Activated CD8-positive, alpha-beta memory T cell treated with anti-CD3 and anti-CD28 coated beads for 1 hour (primary cell): ENCODE measurements at places on chromosomes 11 and 22.

DNA sequence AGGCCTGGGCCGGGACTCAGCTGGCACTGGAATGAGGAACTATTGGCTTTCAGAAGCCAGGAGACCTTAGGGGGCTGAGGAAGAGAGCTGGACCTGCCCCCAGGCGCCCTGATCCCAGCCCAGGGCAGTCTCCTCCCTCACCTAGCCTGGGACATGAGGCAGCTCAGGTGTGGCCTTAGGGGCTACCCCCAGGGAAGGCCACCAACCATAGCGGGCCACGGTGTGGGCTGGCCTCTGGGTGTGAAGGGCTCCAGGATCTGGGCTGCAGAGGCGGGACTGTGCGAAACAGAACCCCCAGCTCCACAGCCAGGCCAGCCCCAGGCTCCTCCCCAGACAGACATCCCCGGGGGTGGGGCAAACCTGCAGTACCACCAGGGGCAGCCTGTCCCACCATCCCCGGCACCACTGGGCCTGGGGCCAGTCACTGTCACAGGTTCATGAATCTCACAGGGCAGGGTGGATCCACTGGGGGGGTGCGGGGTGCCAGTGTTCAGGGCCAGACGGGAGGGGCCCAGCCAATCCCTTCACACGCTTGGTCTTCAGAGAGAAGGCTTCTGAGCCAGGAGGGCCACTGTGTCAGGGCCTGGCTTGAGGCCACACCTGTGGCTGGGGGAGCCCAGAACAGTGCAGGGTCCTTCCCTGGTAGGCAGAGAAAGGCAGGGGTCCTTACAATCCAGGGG, 3.5 kb downstream of the PLXNB2 start:
- DNase-seq, result no peak

GRCh38 chr22:19604711-19605268, 80.6 kb upstream of the CLDN5 start:
- no peak for DNase-seq

GRCh38 chr11:35111161-35112055, 27.6 kb upstream of the CD44 start:
- no peak for DNase-seq

DNA sequence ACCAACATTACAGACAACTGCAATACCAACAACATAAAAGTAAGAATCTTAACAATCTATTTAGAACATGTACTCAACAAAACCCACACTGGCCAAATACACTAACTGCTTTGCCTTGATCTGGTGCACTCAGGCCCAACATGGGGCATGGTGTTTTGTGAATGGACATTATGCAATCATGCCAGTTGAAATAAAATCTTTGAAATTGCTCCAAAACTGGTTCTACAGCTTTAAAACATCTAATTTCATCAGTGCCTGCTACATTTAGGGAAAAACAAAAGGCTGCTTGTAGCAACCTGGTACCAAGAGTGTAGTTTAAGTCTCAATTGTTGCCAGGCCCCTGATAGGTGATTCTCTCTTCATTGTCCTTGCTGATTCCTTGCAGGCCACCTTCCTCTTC, 3.3 kb upstream of the CTR9 start:
- no peak for DNase-seq

- DNase-seq, result no peak
Observed at GRCh38 chr11:104898685-104899013, 389 bp upstream of the CASP12 start.

GRCh38 chr11:3796346-3796745, 1.0 kb downstream of the NUP98 start:
- DNase-seq, result no peak

DNA sequence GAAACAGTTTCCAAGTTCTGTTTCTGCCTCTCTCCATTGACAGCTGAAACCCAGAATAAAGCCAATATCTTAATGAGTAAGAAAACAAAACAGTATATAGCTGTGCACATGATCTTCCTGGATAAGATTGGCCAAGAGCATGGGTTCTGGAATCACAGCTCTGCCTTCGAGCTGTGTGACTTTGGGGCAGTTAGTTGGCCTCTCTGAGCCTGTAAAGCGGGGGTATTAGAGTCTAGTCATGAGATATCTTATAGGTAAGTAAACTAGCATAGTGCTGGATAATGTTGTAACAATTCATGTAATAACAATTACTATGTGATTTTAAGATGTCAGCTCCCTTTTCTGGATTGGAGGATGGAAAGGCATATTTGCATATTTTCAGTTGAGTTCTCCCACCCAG, 73.5 kb downstream of the TRAF6 start:
- no peak for DNase-seq

GRCh38 chr22:38176170-38176741, 5.4 kb downstream of the PLA2G6 start:
- DNase-seq, result no peak

- DNase-seq, result no peak
Observed at GRCh38 chr11:44361813-44362212, 51.9 kb upstream of the ALX4 start.

DNA sequence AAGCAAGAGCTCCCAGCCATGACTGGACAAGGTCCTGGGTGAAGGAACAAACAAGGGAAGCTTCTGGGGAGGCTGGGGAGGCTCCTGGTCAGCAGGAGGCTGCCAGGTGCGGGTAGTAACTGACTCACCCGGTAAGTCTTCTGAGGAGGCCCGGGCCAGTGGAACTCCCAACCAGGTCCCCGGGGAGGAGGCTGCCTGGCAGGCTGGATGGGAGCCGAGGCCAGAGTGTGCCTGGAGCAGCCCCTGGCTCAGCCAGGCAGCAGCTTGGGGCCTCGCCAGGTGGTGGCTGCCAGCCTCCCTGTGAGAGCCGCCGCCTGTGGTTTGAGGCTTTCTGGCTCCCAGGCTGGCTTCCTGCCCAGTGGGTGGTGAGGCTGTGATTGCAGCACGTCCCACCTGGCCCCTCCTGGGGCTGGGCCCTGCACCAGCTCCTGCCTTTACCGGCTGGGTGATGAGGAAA, 46.2 kb downstream of the IGF2 start:
- peak; percentile 50 for DNase-seq

GRCh38 chr11:22416462-22416861, 78.3 kb downstream of the SLC17A6 start:
- no peak for DNase-seq

GRCh38 chr22:35894937-35895708, 133.5 kb downstream of the RBFOX2 start:
- DNase-seq, result no peak

DNA sequence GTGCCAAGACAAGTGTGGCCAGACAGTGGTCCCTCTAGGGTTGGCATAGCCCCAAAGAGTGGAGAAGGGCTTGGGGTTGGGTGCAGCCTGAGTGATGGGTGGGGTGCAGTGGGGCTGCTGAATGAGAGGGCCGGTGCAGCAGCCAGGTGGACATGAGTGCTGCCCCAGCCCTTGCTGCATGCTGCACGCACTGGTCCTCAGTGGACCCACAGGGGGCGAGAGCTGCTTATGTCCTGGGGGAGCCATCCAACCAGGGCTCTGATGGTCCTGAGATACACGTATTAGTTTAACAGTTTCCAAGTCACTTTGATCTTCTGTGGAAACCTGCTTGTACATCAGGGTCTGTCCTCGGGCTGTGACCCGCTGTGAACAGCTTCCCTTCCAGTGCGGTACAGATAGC, 23.9 kb upstream of the ACR start:
- DNase-seq, result no peak

- DNase-seq, result no peak
Observed at GRCh38 chr11:41578421-41579051, 119.1 kb upstream of the LRRC4C start.

GRCh38 chr22:28547132-28547842, 132.4 kb downstream of the TTC28 start:
- no peak for DNase-seq

DNA sequence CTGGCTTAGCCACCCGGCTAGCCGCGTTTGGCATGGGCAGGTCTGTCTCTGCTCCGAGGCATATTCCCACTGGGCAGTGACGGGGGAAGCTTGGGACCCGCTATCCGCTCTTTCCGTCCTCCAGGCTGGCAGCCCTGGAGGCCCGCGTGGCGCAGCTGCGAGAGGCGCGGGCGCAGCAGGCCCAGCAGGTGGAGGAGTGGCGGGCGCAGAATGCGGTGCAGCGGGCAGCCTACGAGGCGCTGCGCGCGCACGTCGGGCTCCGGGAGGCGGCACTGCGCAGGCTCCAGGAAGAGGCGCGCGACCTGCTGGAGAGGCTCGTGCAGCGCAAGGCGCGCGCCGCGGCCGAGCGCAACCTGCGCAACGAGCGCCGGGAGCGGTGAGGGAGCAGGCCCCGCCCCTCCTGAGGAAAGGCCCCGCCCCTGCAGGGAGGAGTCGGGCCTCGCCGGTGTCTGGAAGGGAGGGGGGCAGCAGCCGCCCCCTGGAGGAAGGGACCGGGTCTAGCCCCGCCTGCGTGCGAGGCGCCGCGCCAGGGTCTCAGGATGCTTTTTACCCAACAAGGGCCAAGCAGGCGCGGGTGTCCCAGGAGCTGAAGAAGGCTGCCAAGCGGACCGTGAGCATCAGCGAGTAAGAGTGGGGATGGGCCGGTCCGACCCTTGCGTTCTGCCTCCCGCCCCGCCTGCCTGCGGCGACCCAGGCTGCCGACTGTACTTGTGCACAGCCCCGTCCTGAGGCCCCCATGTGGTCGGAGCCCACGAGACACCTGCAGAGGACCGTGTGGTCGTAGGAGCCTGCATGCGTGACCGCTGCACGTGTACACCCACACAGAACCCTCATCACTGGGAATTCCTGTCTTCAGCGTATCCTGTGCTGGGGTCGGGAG, 7.9 kb downstream of the ATG16L2 start:
- DNase-seq, result peak; percentile 66

DNA sequence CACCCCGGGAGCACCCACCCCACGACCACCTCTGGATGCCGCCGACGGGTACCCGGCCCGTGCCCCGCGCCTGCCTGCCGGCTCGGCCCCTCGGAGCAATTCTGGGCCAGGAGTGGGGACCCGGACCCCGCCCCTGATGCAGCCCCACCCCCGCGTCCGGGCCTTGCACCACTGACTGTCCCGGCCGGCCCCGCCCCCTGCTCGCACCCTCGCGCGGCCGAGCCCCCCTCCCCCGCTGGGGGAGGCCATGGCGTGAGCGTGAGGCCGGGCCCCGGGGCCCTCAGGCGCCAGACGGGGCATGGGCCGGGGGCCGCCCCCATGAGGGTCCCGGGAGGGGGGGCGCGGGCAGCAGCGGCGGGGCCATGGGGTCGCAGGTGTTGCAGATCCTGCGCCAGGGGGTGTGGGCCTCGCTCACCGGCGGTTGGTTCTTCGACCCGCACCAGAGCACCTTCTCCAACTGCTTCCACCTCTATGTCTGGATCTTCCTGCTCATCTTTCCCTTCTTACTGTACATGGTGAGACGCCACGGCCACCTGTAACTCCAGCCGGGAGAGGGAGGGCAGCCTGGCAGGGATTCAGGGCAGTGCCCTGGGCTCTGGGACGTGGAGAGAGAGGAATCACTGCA, 486 bp downstream of the PCNX3 start:
- DNase-seq, result no peak

DNA sequence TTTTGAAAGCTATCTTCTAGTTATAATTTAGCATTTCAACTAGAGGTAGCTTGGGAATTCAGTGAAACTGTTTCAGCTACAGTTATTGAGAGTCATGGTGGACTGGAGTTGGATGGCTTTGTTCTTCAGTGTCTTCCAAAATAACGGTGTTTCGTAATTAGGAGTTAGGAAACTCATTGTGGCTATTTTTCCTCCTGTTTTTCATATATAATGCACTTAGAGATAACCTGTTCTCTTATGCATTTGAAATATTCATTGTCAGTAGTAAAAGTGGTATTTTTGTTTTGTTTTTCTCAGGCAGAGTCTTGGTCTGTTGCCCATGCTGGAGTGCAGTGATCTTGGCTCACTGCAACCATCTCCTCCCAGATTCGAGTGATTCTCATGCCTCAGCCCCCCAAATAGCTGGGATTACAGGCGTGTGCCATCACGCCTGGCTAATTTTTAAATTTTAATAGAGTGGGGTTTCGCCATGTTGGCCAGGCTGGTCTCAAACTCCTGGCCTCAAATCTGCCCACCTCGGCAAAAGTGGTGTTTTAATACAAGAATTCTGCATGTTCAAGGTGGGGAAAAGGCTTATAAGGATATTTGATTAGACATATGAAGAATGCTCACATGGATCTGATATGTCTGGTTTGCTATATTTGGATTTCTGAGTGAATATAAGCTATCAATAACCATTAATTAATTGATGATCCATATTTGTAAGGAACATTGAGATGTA, 12.7 kb downstream of the PDHX start:
- DNase-seq, result no peak

DNA sequence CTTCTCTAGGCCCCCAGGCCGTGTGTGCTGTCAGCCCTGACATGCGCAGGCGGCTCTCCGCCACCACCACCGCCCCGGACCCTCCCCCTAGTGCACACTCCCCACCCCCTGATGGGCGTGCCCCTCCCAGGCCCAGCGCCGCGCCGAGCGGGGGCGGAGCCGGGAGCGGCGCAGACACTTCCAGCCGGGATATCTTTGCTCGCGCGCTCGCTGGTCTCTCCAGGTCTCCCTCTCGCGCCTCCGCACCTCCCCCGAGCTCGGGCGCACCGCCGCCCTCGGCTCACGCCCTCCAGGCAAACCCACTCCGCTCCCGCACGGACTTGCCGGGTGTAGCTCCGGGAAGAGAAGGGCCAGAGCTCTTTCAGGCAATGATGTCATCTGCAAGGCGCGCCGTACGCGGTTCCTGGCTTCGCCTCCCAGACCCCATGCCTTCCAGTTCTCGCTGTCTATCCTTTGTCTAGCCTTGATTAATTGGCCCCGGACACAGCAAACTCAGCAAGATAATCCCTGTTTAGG, at the start of gene SCN3B:
Gene SCN3B, minus strand, starts transcription at position 59 of the 516 bp plus-strand sequence. CDS start 823 bp downstream, outside the sequence.
- DNase-seq, result no peak

DNA sequence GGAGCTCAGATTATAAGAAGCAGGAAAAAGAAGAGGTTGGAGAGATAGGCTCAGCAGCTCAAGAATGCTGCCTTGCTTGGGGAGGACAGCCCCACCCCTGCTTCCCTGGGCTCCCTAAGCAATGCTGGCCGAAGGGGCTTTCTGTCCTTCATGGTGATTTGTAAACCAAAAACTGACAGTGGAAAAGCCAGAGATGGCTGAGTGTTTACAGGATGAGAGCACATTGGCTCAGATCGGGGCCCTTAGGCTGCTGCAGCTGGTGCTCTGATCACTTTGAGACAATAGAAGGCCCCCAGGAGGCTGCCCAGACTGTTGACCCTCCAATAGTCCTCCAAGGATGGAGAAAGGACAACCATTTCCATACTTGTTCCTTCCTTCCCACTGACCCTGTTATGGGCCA, 28.8 kb upstream of the AMOTL1 start:
- no peak for DNase-seq

- DNase-seq, result no peak
Observed at GRCh38 chr22:34333285-34333684, 413.0 kb upstream of the LARGE1 start.

GRCh38 chr11:10597877-10598351, 29.4 kb upstream of the LYVE1 start:
- no peak for DNase-seq

DNA sequence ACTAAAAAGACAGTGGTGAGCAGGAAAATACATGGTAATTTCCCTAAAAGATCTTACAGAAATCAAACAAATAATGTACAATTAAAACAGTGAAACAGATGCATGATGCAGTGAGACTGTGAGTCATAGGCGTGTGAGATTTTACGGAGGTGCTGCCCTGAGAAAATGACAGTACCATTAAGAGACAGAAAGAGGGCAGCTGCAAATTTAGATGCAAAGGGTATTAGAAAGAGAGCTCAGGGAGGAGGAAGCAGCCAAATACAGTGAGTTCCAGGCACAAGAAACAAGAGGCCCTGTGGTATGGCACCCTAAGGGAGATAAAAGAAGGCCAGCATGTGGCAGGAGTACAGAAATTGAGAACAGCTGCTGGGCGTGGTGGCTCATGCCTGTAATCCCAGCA, 88.5 kb upstream of the FIBIN start:
- no peak for DNase-seq

GRCh38 chr22:23684561-23685031, 6.2 kb upstream of the RGL4 start:
- no peak for DNase-seq

- DNase-seq, result no peak
Observed at GRCh38 chr11:59188954-59189353, 17.0 kb downstream of the DTX4 start.
